RPMI8226 (cell line): ENCODE measurements at places on chromosomes 3 and 15.

- DNase-seq: peak; percentile 43
These were observed 1009.8 kb downstream of the TUSC7 start for GRCh38 chr3:117719316-117719926.

DNA sequence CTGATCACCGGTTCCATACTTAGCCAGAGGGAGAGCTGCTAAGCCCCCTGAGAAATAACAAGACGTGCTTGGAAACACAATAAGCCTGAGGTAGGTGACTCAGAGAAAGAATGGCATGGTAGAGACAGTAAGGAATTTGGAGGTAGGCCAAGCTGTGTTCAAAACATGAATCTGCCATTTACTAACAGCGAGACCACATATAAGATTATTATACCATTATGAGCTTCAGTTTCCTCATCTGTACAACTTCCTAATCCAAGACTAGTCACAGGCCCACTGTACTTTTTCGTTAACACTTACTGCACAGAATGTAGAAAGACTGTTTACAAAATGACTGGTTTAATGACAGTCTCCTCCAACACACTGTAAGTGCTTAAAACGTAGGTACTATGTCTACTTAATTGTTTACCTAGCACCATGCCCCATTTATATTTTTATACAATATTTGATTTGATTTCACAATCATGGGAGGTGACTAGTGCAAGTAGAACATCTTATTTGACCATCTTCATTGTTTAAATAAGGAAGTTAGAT lies 25.7 kb downstream of the ATOSA start:
- no peak for DNase-seq

GRCh38 chr15:78950343-78950742 lies 5.5 kb upstream of the CTSH start:
- no peak for DNase-seq

DNA sequence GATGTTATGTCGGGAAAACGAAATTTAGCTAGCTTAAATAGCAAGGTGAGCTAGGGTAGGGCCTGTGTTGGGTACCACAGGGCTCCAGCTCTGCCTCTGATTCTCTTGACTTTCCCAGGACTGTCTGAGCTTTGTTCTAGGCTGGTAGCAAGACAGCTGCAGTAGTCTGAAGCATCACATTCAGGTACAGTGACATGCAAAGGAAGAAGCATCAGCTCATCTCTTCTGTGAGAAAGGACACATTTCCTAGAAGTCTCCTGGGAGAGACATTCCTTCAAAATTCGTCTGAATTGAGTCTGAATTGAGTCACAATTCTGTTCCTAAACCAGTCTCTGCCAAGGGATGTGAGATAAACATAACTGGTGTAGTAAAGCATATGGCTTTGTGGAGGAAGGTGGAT lies 8.5 kb upstream of the UBXN7 start:
- DNase-seq: no peak

DNA sequence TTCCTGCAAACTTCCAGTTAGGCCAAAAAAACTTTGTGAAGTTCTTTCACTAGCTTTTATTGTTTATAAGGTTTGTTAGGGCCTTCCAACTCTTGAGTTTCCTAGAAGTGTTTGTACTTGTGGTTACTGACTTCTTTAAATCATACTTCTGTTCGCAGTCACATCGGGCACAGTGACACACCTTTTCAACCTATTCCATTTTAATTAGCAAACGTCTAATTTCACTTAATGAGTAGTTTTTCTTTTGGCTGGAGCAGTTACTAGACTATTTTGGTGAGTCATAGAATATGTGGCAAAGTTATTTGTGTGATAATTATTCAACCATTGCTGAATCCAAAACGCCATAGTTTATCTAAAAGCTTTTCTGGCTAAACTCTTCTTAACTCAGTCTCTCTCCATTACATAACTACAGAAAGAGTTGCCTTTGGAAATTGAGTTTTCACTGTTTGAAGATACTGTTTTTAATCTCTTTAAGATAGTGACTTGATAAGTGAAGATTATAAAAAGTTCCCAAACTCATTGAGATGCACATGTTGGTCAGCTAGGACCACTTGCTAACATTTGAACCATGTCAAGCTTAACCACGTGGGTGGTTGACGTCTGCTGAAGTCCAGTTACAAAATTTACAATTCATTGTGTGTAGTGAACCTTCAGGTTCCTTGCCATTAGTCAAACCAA lies 21.5 kb downstream of the CNOT10 start:
- DNase-seq: no peak

DNA sequence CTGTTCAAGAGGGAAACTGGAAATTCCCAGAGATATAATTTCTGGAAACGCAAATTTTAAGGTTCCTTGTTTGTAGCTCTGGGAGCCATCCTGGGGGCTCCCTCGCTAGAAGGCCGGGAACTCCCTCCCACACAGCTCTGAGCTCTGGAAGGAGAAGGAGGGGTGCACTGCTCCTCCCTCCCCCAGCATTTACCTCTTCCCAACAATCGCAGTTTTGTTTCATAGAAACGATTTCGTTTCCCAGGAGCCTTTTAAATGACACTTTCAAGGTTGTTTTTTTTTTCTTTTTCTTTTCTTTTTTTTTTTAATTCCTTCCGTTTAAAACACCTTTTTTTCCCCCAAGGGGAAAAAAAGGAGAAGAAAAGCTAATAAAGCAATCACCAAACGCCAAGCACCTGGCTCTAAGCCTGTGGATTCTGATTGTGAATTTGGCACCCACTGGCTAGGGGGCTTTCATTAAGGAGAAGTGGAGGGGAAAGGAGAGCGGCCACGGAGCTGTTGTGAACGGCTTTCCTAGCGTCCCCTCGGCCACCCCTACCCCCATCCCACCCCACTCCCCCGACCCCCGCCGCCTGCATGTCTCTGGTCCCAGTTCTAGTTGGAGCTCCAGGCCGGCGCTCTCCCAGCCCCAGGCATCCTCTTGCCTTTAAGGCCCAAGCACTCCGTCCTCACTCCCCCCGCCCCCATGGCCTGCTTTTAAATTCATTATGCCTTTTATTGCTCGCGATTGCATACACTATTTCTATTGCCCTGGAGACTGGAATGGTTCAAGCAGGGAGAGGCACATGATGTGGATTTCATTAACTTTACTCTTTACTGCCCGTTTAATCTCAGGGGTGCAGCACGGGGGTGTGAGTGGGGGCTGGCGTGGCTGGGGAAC lies 13.6 kb upstream of the CCDC33 start:
- DNase-seq: no peak

DNA sequence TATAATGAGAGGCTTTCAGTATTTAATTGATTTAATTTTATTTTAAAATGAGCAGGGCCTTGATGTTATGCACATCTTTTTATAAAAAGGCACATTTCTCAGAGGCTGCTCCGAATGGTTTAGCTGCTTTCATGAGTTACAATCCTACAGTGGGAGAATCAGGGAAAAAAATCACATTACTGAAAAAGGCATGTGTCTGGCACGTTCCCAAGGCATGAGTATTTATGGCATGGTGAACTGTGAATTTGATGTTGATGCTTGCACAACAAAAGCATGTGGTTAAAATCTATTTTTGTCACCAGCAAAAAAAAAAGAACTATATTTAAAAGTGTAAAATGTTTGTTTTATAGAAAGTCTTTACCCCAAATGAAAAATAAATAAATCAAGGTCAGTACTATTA lies 485.2 kb upstream of the ROBO2 start:
- peak; percentile 39 for DNase-seq

DNA sequence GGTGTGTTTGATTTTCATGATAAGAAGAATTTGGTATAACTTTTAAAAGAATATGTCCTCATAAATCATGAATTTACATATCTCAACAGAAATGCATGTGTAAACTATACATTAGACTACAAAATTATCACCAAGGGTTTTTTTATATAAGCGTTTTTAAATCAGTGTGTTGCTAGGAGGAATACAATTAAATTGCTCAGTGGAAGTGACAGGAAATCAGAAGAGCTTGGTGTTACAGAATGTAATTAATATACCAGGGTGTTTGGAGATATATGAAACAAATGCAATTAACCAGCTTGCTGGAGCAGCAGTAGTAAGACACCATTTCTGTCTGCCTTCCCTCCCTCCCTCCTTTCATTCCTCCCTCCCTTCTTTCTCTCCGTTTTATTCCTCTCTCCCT lies 2.4 kb downstream of the ROBO2 start:
- no peak for DNase-seq

- no peak for DNase-seq
These were observed 40.9 kb downstream of the SNX4 start for GRCh38 chr3:125479091-125479490.

- no peak for DNase-seq
These were observed 286.8 kb upstream of the CTNNB1 start for GRCh38 chr3:40912461-40912860.

DNA sequence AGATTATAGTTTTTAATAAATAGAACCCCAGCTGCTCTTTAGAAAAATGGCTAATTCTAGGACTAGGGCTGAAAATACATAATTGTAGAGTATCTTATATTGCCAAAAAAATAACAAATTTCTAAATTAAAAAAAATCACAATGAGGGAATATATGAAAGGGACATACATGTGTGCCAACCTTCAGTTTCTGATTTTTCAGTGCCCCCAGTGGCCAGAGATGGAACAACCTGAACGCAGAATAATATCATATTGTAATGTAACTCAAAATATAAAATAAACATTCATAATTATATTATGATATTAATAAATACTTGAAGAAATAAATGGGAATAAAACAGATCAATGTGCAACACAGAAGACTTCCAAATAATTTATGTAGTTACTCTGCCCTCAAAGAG lies 460.5 kb downstream of the ZNF385D start:
- peak; percentile 19 for DNase-seq

DNA sequence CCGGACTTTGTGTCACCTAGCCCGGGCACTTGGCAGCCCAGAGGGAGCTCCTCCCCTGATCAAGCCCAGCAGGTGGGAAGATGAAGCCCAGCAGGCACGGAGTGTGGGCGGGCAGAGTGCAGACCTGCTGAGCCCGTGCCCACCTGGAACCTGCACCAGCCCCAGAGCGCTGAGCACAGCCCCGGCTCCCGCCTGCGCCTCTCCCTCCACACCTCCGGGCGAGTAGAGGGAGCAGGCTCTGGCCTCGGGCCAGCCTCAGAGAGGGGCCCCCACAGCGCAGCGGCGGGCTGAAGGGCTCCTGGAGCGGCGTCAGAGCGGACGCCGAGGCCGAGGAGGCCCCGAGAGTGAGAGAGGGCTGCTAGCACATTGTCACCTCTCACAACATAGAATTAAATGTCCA lies 257.7 kb downstream of the VGLL3 start:
- no peak for DNase-seq

DNA sequence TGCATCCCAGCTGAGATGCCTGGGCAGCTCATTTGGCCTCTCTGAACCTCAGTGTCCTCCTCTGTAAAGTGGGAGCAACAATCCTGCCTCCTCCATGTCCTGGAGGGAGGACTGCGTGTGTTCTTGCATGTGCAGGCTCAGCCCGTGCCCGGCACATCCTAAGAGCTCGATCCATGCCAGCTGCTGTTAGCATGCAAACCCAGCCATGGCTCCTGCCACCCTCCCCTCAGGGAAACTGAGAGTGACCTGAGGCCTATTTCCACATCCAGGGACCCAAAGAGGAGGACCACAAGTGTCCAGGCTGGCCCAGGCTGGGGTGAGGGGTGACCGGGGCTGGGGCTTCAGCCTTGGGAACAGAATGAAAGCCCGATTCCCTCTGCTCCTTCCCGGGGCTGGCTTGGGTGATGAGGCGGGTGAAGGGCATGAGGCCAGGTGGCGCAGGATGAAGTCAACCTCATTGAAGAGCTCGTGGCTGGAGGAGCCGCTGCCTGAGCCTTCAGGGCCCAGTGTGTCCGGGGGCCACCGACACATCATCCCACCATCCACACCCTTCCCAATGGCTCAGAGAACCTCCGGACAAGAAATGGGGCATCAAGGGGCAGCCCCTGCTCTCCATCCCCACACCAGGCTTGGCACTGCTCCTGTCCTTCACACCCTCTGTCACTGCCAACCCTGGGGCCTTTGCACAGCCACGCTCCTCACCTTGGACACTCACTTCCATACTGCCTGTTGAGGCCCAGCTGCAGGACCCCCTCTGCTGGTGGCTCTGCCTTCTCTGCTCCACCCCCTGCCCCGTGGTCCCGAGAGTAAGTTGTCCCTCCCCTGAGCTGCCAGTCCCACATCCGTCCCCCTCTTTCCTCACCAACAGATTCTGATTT lies 42.5 kb downstream of the ADAMTS7 start:
- no peak for DNase-seq

- peak; percentile 64 for DNase-seq
These were observed 1.9 kb upstream of the NLGN1 start for GRCh38 chr3:173395412-173396181.

DNA sequence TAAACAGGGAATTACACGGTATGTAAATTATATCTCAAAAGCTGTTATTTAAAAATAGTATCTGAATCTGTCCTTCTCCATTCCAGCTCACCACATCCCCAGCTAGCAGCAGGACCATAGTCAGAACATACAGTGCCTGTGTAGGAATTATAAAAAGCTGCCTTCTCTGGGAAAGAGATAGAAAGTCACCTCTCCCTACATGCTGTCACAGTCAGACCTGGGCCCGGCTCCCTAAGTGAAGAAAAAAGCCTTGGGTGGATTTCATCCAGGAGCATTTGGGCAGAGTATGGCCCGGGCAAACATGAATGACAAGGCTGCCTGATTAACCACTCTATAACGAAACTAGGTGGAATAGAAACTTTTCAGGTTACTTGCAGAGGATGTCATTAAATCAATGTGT lies 144.1 kb downstream of the CNTN3 start:
- DNase-seq: no peak

DNA sequence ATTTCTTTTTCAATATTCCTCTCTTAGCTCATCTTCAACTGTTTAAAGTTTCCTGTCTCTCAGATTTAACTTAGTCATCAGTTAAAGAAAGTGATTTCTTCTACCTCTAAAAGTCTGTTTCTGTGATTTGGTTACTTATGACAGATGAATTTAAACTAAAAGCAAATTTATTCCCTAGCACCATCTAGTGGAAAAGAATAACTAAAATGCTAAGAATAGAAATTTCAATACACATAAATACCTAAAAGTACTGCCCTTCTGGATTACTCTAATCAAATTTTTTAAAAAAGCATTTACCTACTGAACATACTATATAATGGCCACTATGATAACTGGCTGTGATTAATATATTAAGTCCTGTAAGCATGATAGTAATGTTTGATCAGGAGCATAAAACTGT lies 14.0 kb upstream of the ZCWPW2 start:
- no peak for DNase-seq

DNA sequence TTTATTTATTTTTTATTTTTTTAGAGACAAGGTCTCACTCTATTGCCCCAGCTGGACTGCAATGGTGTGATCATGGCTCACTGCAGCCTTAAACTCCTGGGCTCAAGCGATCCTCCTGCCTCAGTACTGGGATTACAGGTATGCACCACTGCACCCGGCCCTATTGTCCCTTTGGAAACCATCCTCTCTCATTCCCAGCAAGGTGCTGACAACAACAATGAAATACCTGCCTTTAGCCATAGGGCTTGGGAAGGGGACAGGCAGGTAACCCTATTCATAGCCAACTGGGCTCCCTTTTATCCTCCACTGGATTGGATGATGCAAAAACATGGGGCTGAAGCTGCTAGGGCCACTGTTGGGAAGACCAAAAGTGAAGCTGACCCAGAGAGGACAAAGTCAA lies 43.1 kb downstream of the SCAP start:
- no peak for DNase-seq
